ENCODE measurements at places on chromosomes 5 and 9. TPM values are rescaled to one million over a fixed set of nuclear protein-coding genes. Genes with fewer than 3 reads are reported as not detected.

The AK3 gene
- polyA plus RNA-seq, result 51.2 TPM

DNA sequence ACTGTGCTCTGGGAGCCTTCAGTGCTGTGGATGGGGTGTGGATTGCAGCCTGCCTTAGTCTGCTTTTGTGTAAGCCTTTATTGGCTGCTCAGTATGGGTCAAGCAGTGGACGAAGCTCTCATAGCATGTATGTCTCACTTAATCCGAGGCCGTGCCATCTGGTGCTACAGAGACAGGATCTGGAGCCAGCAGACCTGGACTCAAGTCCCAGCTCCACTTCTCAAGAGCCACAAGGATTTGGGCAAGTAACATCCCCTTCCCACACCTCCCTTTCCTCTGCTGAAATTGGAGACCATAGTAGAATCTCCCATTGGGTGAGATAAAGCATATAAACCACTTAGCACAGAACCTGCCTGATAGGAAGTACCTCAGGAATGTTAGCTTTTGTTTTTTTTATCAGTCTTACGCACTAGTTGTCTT lies 23.4 kb upstream of the LECT2 start:
- no peak for DNase-seq

- no peak for DNase-seq
These were observed 164.5 kb downstream of the IZUMO3 start for GRCh38 chr9:24381205-24381604.

The IFNW1 gene
- not detected for polyA plus RNA-seq

The DMRT3 gene
- polyA plus RNA-seq, result not detected

GRCh38 chr9:135482015-135482754 lies 2.6 kb downstream of the PPP1R26 start:
- DNase-seq, result no peak

- DNase-seq, result no peak
These were observed 284.3 kb downstream of the ARHGAP26 start for GRCh38 chr5:143054480-143054941.

- DNase-seq, result no peak
These were observed 141.9 kb upstream of the ANKRD55 start for GRCh38 chr5:56375011-56375410.

The FOXD4L6 gene
- not detected for polyA plus RNA-seq

The EGR1 gene
- 150 TPM for polyA plus RNA-seq

- no peak for DNase-seq
These were observed 482.7 kb upstream of the C9orf72 start for GRCh38 chr9:28056006-28056405.

The MRPS2 gene
- polyA plus RNA-seq, result 27.0 TPM

- DNase-seq, result no peak
These were observed 225.7 kb downstream of the ASTN2 start for GRCh38 chr9:117189121-117189520.

DNA sequence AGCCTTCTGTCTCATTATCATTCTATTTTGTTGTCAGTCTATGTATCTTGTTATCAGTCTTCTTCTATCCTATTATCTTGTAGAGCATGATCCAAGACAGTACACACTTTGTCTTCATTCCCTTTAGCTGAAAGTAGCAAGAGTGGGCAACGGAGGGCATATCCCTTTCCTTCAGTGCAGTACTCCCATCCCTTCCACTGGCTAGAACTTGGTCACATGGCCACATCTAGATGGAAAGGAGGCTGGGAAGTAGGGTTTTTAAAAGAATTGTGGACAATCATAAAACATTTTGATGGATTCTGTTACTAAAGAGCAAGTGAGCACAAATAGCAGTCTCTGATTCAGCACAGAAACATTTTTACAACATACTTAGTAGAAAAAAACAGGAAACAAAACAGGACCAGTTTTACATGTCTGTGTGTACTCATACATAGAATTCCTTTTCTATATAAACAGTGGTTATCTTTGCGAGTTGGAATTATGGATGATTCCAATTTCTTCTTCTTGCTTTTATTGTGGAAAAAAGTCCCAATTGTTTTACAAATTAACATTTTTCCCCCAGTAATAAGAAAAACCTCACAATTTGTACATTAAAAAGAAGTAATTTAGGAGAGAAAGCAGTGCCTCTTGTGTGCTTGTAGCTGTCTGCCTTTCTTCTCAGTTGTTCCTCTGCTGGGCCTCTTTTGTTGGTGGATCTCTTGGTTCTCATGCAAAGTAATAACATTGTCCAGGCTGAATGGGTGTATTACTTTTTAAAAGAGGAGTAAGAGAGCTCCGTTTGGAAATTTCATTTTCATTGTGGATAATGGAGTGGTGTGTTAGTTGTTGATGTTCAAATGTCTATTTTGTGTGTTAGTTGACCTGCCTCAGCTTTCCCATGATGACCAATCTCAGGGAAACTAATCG lies 410.9 kb upstream of the TRPC7 start:
- DNase-seq, result no peak

DNA sequence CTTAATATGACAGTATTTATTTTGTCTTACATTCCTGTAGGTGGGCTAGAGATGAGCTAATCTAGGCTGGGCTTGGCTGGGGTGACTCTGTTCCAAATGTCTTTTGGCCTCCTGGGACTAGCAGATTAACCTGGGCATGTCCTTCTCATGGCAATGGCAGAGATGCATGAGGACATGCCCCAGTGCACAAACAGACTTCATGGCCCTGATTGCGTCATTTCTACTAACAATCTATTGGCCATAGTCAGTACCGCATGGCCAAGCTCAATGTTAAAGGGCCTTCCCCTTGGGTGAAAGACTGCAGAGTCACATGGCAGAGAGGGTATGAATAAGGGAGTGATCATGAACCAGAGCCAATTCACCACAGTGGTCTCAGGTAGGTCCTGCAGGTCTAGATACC lies 313.4 kb downstream of the MSX2 start:
- DNase-seq, result no peak

DNA sequence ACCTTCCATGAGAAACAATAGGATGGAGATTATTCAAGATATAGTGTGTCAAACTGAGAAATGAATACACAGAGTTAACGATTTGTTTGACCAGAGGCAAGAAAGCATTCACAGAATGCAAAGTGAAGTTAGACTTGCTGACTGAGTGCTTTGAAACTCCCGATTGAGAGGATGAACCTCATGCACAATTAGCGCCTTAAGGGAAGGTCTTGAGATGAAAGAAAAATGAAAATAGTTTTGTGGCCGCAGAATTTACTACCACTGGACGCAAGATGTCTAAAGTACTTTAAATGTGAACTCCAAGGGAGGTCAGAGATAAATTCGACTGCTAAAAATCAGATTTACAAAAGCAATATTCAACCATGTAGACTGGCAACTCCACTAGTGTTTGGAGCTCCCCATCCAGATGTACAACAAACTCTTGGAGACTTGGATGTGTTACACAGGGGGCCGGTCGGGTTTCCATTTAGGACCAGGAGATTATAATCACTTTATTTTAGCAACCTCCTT lies 707 bp upstream of the RIMOC1 start:
- no peak for DNase-seq

The ZBED3 gene
- polyA plus RNA-seq, result 8.8 TPM

The STRBP gene
- 9.5 TPM for polyA plus RNA-seq

The NUTM2F gene
- polyA plus RNA-seq, result not detected

The TRPM3 gene
- polyA plus RNA-seq, result not detected

All from muscle of arm (tissue), 14 donors.